RWPE2 (cell line): ENCODE measurements at places on chromosomes 3 and 15.

DNA sequence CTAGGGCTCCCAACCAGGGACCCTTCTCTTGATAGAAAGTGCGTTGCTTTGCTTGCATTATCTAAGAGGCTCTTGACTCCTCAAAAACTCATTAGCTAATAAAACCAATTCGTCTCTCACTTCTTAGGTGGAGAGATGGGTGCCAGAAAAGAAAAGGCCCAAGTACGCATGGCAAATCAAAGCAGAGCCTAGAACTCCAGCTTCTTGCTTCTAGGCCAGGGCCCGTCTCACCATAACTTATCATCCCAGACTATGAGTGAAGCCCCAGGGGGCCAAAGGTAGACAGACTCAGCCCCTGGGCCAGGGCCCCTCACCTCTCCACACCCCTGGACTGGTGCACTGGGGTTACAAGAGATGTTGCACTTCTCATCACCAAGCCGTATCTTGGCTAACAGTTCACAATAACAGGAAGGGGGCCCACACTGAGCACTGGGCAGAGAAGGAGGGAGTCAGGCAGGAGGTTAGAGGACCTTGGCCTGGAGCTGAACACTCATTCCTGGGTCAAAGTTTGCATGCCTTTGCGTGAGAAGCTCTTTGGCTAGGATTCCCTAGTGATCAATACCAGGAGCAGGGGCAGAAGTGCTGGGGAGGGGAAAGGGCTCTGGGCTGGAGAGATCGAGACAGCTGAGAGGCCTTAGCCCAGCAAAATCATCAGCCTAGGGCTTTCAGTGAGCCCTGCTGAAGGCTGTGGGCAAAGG lies 5.4 kb upstream of the CYP1A1 start:
- no peak for DNase-seq

DNA sequence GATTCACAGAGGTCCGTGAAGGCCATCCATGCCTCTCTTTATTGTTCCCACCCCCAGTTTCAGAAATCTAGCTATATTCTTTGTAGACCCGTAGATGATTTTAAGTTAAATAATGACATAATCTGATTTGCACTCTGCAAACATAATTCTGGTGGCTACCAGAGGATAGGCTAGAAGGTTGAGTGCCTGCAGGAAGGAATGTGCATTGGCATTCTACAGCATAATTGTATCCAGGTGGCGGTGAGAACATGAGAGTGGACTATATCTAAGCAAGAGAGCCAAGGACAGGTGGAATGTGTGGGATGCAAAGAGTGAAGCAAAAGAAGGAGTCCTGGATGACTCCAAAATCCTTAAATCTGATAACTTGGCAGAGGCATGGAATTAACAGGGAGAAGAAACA lies 298.5 kb upstream of the MME start:
- no peak for DNase-seq

DNA sequence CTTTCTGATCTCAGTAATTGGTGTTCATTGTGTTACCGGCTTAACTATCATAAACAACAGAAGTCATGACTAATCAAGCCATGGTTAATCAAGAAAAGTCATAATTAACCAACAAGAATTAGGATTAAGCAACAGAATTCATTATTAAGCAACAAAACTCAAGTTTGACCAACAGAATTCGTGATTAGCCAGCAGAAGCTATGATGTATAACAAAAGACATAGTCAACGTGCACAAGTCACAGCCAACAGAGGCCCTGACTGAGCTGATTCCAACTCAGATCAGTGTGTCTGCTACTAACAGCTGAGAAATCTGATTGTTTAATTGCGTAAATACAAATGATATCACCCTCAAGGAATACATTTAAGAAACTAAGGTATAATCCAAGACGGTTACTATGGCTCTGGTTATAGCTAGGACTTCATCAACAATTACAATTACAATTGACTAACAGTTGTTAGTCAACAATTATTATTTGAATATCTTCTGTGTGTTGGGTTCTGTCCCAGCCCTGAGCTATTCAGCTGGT lies 67.7 kb downstream of the RARB start:
- no peak for DNase-seq

- no peak for DNase-seq
Measured at GRCh38 chr15:51080286-51080685, 14.4 kb downstream of the TNFAIP8L3 start.

- DNase-seq = no peak
Measured at GRCh38 chr3:3200632-3201212, 21.2 kb upstream of the CRBN start.

DNA sequence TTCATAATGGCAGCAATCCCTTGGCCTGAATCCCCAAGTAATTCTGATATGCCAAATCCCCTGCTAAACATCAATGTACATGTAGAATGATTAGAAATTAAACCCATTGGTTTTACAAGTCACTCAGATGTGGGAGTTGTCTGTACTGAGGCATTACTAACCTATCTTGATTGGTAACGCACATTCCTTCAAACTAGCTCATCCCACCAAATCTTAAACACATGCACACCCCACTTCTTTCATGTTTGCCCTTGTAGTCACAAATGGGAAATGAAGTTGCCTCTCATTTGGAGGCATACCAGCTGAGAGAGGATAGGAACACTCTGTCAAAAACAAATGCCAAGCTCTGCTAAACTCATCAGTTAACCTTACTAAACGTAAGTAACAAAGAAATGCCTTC lies 29.1 kb upstream of the MAN2C1 start:
- DNase-seq = no peak

GRCh38 chr3:157844800-157845565 lies 261.2 kb downstream of the SHOX2 start:
- DNase-seq = no peak

- no peak for DNase-seq
Measured at GRCh38 chr15:60012695-60013094, 8.6 kb downstream of the FOXB1 start.

DNA sequence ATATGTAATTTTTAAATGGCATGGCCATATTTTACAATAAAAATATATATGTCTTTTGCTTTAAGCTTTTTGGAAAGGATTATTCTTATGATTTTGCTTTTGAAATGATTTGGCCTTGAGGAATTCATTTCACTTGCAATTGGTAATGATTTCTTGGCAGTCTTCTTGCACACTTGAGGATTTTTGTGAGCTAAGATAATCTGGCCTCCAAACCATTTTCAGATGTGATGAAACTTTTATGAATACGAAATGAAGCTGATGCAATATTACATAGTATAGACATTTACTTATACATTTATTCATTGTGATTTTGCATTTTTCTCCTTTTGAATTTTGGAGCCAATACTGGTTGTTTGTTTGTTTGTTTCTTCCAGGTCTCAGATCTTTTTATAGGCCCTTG lies 6.4 kb upstream of the SH2D7 start:
- no peak for DNase-seq

GRCh38 chr15:50415752-50416404 lies 8.3 kb upstream of the USP8 start:
- no peak for DNase-seq

- no peak for DNase-seq
Measured at GRCh38 chr3:178205740-178206139, 330.5 kb upstream of the KCNMB2 start.

DNA sequence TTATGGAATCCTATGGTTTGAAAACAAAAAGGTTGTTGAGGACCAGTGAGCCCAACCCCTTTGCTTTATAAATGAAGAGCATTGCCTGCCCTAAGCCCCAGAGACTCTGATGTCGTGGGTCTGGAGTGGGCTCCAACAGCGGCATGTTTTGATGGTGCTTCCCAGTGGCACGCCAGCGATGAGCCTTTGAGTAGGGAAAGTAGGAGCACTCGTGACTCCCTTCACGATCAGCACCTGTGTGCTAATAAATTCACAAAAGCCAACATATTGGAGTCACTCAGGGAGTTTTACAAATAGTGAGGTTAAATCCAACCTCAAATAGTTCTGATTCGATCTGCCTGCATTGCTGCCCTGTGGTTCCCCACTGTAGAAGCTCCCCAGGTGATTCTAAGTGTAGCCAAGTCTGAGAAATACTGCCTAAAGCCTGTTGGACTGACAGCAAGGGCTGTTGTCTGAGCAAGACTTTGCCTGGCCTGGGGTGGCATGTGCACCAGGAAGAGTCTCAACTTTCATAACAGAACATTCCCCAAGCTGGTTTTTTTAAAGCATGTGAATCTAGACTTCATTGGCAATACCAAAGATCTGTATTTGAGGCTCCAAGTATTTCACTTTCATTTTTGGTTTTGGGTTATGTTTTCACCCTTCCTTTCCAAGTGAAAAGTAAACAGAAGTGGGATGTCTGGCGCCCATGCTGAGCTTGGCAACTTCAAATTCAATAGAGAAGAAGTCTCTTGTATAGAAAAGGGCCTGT lies 9.9 kb downstream of the CCR5 start:
- DNase-seq = no peak

DNA sequence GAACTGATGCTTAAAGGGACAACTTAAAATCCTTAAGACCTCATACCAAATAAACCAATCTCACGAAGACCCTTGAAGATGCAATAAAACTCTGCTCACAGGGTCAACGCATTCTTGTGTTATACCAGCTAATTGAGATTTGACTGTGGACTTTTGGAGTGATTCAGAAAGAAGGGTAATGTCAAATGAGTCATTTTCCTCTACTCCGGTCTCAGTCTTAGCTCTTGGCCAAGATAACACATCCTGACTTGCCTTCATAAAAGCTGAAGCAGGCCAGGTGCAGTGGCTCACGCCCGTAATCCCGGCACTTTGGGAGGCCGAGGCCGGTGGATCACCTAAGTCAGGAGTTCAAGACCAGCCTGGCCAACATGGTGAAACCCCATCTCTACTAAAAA lies 3.8 kb downstream of the PKM start:
- DNase-seq = peak; percentile 91

GRCh38 chr15:50944672-50945071 lies 36.2 kb downstream of the AP4E1 start:
- no peak for DNase-seq

GRCh38 chr15:55968923-55969322 lies 24.5 kb downstream of the NEDD4 start:
- DNase-seq = no peak

- DNase-seq = no peak
Measured at GRCh38 chr3:37498126-37499039, 324.0 kb upstream of the LRRFIP2 start.

DNA sequence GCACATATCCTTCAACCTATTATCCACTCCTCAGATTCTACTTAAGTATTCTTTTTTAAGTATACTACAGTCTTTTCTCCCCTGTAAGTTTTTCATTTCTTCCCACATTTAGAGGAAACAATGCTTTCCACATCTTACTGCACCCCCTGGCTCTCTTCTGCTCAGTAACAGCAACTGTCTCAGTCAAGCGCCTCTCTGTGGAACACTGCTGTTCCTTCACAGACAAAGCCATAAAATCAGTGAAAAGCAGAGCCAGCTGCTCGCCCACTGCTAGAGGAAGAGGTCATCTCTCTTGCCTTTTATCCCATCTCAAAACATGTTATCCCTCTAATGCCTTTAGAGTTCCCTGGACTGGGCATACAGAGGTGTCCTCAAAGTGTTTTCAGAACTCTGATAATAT lies 24.8 kb downstream of the SERP1 start:
- no peak for DNase-seq

DNA sequence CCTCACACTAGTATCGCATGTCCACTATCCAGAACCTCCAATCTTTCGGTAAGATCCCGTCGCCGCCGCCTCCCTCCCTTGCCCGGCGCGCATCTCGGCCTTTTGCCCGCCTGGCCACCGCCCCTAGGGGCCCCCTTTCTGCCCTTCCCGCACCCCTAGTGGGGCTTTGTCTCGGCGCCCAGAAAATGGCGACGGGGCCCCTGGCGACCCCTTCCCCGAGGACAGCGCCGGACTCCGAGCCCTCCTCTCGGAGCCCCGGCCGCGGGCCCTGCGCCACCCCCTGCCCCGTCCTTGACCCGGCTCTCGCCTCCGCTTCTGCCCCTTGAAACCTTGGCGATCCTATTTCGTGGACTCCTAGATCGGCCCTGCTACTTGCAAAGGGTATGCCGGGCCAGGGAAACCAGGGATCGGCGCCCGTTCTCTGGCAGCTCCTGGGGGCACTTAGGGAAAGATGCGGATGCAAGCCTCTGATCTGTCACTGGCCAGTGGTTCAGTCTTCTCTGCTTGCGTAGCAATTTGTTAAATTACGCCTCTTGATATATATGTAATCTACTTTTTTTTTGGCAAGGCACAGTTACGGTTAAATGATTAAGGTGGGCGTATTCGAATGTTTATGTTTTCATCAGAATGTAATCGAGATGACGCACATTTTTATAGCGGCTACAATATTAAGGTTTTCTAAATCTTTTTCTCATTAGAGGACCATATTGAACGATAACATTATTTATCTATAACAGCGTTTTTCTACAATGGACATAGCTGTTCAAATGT lies 603 bp downstream of the EIF1B start:
- no peak for DNase-seq

- DNase-seq = no peak
Measured at GRCh38 chr3:11220230-11220629, 52.0 kb upstream of the ATG7 start.

GRCh38 chr15:74239051-74239705 lies 3.1 kb downstream of the CCDC33 start:
- DNase-seq = no peak

- DNase-seq = no peak
Measured at GRCh38 chr3:138328341-138328740, 1.3 kb downstream of the NME9 start.

GRCh38 chr3:178518660-178519396 lies 17.4 kb upstream of the KCNMB2 start:
- DNase-seq = no peak

DNA sequence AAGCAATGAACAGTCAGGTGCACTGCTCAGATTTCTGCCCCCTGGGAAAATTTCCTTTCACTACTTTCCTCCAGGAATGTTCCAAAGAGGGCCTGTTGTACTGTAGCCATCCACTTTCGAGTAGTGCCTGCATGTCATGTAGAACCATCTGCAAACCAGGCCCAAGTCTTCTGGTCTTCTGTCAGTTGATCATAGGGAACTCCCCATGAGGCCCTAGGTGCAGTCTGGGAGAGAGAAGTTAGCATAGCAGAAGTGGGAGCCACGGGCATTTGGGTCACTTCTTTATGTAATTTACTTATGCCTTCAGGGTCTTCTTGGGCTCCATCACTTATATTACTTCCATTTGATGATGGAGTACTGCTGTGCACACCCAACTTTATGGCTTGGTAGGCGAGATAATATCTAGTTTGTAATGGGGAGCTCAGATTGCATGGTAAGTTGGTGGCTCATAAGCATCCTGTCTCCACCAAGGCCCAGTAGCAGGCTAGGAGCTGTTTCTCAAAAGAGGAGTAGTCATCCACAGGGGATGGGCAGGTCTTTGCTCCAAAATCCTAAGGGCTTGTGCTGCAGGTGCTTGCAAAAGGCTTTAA lies 151.4 kb downstream of the NFKBIZ start:
- DNase-seq = no peak

DNA sequence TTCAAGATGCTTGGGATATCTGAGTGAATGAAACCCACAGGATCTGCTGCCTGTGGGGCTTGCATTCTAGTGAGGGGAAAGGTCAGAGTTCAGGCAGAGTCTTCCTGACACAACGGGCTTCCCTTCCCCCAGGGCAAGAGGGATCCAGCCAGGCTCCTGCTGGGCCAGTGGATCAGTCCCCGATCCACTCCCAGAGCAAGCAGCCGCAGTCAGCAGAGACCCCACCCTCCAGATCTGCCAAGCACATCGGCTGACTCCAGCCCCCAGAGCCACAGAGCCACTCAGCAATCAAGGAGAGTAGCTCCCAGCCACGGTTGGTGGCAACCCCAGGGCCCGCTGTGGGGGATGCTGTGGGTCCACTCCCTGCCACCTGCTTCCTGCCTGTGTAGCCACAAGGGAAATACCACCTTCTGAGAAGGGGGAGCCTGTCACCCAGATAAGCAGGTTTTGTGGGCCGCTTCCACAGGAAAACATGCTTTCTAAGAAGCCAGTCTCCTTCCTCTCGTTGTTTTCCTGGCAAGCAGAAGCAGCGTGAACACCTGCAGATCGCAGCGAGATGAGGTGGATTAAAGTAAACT lies 44.9 kb downstream of the CPN2 start:
- DNase-seq = peak; percentile 21

- no peak for DNase-seq
Measured at GRCh38 chr3:140296796-140297352, 361.9 kb downstream of the CLSTN2 start.
